ENCODE measurements at places on chromosomes 5 and 9.

DNA sequence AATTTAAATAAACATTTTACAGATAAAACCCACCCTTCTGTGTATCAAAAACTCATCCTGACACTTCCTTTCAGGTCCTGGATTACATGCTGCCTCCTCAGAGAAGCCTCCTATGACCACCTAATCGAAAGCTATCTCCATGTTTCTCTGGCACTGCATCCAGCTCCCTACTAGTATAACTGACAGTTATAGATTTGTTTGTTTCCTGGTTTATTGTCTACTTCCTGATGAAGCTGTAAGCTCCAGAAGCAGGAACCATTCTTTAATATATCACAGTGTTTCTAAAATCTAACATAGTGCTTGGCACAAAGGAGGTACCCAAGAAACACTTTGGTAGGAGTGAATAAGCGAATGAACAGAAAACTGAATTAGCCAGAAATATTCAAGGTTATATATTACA lies 270.4 kb downstream of the EFNA5 start:
- DNase-seq: no peak

DNA sequence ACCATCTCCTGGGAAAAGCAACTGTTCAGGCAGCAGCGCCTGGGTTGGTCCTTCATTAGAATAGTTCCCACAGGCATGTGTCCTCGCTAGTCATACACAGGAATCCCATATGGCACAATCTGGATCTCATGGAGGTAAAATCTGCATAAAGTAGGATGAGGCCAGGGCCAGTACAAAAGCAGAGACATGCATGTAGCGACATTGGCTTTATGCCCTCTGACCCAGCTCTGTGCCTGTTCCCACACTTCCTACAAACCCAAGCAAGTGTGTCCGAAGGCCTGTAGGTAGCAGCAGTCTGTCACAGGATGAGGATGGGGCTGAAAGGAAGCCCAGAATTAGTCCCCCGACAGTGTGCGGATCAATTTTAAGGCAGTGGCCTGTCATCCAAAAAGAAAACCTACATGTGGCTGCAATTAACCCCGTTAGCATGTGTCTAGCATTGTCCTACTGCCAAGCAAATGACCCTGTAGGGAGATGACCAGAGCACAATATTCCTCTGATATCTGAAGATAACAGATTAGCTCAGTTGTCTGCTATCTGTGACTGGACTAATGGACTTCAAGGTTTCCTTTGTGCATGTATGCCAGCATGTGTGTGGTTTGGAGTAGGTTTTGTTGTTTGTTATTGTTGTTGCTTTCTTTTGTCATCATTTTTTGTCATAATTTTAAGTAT lies 178.8 kb downstream of the TMEM161B start:
- DNase-seq: no peak

DNA sequence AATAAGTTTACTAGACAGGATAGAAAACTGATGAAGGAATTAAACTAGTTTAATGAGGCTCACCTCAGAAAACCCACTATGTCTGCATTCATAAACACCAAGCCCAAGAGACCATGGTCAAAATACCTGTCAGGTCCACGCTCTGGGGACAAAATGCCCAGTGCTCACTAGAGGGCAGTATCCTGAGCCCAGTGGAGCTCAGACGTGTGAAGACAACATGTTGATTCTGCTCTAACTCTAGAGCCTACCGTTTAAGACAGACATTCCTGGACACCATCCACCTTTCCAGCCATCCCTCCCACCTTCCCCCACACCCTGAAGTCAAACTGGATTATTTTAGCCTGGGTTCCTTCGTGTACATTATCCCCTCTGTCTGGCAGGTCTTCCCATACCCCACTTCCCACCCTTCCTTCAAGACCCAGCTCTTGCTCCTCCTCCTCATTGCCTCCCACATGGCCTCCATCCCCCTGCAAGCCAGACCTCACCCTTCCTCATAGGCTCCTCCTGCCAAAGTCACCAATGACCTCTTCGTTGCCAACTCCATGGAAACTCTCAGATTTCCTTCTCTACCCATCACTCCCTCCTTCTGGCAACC lies 142.3 kb upstream of the FSTL4 start:
- DNase-seq: peak; percentile 17

DNA sequence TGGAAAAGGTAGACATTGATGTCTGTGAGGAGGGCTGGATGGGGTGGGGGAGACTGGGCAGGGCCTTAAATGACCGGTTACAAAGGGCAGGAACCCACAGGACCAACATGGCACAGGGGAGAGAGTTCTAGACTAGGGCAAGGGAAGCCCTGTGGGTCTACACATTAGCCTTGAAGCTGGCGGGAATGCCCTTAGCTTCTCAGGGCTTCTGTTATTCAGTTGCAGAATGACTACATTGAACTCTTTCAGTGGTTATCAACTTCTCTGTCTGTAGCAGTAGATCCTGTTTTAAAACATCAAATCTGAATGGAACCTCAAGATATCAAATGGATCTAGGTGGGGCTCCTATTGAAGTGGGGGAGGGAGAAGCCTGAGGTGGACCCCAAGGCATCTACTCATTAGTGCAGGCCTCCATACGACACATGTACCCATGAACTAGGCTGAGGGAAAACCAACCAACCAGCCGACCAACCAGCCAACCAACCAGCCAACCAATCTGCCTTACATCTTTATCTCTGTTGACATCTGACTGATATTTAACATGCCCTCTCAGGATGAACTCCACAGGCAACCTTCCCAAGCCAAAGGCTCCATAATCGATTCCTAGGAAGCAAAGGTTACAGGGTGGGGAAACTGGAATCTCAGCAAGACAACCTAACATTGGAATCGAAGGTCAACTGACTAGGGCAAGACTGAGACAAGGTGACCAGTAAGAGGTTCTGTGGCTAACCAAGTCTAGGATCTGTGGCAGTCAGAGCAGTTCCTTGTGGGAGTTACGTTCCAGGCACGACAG lies 48.3 kb downstream of the DAP start:
- no peak for DNase-seq

DNA sequence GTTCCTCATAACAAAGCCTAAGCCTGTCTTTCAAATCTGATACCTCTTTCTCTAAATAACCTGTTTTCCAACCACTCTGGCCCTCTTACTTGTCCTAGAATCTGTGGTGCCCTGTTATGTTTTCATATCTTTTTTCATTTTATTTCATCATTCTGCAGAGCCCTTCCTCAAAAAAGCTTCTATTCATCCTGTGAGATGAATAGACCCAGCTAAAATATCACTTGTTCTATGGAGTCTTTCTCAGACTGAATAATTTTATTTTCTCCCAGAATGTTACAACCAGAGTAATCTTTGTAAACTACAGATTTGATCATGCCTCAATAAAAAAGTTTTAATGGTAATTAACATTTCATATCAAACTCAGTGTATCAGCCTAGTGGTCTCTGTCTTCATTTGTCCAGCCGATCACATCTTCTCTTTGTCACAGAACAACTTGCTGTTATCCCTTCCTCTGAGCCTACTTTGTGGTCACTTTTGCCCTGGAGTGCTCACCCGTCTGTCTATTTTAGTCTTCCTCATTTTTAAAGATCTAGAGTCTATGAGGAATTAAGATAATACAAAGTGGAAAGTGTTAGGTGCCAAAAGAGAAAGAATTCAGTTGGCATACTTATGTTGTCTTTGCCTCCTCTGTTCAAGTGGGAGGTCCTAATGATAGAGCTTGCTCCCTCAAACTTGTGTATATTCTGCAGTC lies 77.8 kb downstream of the ZCCHC7 start:
- DNase-seq: no peak

DNA sequence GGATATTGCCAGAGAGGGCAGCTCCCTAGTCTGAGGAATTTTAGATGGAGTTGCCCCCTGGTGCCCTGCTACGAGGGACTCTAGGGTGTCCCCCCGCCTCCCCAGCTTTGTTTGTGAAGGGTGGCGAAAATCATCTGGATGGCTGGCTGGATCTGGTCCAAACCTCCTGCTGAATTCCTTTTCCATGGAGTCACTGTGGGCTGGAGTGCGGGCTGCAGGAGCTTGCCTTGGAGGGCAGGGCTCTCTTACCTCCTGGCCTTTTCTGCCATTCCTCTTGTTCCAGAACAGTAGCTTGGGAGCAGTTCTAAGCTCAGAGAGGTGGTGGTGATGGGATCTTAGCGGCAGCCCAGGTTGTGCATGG lies 2.1 kb downstream of the SYNPO start:
- DNase-seq: peak; percentile 86

- no peak for DNase-seq
Observed at GRCh38 chr9:13570068-13570974, 290.8 kb upstream of the MPDZ start.

DNA sequence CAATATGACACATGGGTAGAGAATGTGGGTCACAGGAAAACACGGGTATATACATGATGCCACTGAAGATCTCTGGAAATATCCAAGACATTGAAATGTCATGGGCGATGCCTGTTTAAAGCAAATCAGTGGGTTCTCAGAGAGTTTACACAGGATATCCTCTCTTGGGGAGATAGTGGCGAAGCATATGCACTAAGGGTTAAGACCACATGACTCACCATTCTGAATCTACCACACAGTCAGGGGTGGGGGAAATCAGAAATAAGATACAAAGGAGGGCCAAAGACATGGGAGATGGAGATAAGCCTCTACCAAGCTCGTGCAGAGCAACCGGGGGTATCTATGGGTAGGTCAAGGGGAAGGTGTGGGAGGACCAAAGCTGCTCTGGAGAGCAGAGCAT lies 58.8 kb downstream of the SH3PXD2B start:
- DNase-seq: no peak

DNA sequence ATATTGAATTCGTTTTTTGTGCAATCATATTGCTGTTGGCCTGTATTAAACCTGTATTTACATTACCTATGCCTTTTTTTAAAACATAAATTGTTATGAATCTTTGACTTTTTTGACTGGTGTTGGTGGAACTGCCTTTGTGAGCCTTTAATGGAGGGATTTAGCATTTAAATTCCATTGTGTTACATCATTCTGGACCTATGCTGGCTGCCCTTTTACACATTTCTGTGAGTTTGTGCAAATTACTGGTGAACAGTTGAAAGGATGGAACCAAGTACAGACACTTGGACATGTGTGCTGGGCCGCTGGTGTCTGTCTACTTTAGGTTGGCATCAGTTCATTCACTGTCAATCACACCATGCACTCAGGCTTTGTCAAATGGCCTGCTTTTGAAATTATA lies 3.4 kb downstream of the SNX18 start:
- DNase-seq: no peak

DNA sequence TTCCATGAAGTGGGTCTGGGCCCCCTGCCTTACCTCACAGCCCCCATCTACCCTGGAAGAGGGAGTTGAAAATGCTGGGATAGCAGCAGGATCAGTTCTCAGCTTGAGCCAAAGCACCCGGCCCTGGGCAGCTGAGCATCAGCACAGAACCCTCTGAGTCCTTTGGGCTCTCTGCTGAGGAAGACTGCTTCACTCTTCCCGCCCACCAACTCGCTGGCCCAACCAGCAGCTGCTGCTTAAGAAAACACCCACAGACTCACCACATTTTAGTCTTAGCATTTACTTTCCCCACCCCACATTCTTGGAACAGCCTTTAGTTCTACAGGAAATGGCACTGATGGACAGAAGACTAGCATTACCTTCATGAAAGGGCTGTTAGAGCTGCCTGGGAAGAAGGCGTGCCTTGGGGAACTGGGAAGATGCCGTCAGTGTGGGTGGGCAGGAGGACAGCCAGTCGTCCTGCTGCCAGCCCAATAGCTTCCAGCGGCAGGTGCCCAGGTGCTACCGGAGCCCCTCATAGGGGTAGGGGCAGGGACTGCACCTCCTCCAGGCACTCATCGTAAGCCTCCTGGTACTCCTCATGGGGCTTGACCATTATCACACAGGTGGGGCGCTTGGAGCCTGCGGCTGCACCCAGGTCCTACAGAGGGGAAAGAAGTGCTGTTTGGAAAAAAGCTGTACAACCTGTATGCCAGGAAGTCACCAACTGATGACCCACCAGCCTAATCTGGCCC lies 4.3 kb downstream of the NHP2 start:
- DNase-seq: no peak

DNA sequence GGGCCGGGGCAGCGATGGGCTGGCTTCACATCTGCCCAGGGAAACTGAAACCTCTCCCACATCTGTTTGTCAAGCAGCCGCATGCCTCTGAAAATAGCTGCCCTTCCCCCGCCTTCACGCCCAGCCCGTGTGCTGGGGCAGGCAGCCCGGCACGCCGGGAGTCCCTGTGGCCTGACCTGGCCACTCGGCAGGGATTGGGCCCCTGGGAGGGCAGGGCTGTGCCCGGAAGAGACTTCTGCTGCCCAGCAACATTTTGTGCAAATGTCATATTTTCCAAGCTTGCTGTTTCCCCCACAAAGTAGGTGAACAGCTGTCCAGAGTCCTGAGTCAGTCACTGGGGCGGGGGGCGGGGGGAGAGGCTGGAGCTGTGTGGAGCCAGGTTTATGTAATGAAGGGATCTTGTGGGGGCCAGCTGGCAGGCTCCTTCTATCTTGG lies 8.2 kb downstream of the COL27A1 start:
- peak; percentile 83 for DNase-seq

DNA sequence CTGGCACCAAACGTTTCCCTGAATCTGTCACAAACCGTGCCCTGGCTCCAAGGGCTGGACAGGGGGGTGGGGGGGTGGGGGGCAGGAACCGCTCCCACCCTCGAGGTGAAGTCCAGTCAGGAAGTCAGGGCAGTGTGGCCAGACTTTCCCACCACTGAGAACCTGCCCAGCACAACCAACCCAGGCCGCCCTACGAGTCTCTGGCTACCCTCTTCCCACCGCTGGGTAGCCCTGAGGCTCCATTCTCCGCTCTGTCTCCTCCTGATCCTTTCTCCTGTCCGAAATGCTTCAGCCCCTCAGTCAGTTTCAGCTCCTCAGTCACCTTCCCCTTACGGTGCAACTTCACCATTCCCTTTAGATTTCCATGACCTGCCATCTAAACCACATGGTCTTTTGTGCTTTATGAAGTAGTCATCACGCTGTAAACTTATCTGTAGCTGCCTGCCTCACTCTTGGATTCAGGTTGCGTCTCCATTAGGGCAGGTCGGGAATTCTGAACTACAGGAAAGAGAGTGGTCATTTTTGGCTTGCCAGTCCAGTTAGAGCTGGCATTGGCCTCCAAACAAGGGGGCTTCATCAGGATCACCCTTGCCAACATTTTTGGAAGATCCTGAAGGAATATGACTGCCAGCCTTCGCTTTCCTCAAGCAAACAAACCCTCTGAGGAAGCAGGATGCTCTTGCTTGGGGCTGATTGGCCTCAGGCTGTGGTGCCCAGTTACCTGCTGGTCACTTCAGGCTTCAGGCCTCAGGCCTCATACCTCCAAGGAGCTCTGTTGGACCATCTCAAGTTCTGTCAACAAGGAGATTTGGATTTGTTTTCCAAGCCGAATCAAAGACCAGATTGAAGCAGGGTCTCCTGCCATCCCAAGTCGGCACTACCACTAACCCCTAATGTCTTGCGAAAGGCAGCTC lies 794 bp upstream of the DCAF12 start:
- no peak for DNase-seq

- peak; percentile 49 for DNase-seq
Observed at GRCh38 chr9:92501671-92502393, 19.5 kb upstream of the ASPN start.

- no peak for DNase-seq
Observed at GRCh38 chr9:93577975-93578682, 1.7 kb downstream of the PHF2 start.

GRCh38 chr5:23440703-23441102 lies 66.7 kb upstream of the PRDM9 start:
- no peak for DNase-seq
